ENCODE measurements at places on chromosomes 11 and 22.

- DNase-seq = no peak
Observed at GRCh38 chr22:29473001-29473400, 7.0 kb upstream of the NEFH start.

- no peak for DNase-seq
Observed at GRCh38 chr11:118102721-118103261, 16.0 kb upstream of the SMIM35 start.

DNA sequence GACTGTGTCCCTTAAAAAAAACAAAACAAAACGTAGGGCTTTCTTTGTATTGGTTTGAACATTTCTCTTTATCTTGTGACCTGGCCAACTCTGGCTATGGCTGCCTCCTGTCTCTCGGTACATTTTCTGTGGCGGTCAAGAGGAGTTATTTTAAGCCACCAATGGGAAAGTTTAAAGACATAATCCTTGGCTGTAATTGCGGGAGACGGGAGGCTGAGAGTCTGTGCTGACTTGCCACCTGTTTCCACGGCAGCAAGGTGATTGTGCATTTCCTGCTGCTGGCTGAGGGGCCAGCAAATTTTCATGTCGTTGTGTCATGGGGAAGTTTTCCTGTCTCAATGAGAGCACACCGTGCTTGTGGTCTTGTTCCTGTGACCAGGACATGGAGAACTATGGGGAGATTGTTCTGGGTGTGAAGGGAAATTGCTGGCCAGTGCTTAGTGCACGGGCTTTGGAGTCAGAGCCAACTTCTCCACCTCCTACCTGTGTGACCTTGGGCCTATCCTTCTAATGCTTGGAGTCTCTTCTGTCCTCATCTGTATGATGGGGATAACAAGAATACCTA is 11.0 kb downstream of the PTPRJ start:
- DNase-seq = no peak

- no peak for DNase-seq
Observed at GRCh38 chr11:20887137-20887536, 217.8 kb downstream of the NELL1 start.

- DNase-seq = no peak
Observed at GRCh38 chr11:119167933-119168332, 592 bp upstream of the NLRX1 start.

- no peak for DNase-seq
Observed at GRCh38 chr22:42805016-42805997, 51.8 kb downstream of the ARFGAP3 start.

All from right forelimb (tissue), 1 donor.